OCI-M1 (cell line): ENCODE measurements at places on chromosomes 1 and 21.

- DNase-seq: no peak
These were observed 135.4 kb upstream of the SOD1 start for GRCh38 chr21:31524140-31524539.

GRCh38 chr1:33583567-33583966, 111.1 kb downstream of the ZSCAN20 start:
- DNase-seq: no peak

DNA sequence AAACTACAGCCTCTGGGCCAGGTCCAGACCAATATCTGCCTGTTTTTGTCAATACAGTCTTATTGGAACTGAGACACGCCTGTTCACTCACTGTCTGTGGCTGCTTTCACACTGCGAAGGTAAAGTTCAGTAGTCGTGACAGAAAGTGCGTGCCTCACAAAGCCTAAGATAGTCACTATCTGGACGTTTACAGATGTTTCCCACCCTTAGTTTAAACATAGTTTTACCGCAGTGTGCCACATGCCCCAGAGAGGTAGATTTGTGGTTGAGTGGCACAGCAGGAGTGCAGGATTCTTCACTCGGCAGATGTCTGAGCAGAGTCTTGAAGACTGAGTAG, 61.9 kb downstream of the NFASC start:
- no peak for DNase-seq

GRCh38 chr1:206117151-206117948, at the start of gene AVPR1B:
AVPR1B (minus strand) TSS chr1:206117388; CDS start chr1:206116890, 498 bp downstream.
- no peak for DNase-seq

DNA sequence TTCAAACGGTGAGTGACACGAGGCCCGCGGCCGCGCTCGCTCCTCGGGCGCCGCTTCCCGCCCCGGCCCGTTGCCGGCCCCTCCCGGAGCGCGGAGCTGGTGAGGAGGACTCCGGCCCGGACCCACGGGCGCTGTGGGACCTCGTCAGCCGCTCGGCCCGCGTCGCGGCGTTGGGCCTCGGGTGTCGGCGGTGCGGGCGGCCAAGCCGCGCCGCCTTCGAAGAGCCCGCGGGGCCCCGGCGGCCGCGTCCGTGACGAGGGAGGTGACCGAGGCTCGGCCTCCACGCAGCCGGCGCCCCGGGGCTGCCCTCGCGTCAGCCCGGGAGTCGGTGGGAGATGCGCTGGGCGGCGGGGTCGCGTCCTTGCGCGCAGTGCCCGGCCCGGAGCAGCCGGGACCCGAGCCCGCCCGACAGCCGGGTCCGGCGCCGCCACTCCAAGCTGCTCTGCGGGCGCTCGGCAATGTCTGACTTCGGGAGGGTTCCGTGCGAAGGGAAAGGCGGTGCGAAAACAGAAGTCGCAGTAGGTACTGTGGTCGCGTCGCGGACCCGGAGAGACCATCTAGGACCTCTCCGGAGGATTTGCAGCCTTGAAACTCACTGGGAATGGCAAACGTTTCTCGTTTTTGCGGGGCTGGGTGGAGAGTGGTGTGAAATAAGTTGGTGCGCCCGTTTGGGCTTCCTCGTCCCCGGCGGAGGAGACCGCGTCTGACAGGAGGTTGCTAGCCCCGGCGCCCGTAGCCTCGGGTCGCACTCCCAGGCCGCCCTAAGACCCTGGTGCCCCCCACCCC, 829 bp downstream of the SPEN start:
- peak; percentile 56 for DNase-seq

DNA sequence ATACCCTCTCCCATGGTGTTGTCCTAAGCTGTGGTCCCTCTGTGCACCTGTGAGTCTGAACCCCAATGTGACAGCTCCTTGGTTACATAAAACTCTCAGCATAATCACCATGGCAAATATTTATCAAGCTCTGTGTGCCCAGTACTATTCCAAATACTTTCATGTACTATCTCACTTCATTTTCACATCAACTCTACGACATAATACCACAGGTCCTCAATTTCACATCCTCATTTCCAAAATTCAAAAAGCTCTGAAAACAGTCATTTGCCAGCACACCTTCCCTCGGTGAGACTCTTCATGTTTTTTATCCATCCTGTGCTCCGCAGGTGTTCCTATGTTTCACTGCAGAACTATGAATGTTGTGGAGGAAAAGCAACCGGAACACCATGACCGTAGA, 12.4 kb upstream of the CREG1 start:
- no peak for DNase-seq

- DNase-seq: no peak
These were observed 10.6 kb downstream of the CNR2 start for GRCh38 chr1:23902321-23903278.

- peak; percentile 56 for DNase-seq
These were observed 25.8 kb downstream of the TP53BP2 start for GRCh38 chr1:223819730-223820514.

GRCh38 chr1:206709322-206709721, 24.6 kb downstream of the MAPKAPK2 start:
- DNase-seq: no peak

GRCh38 chr1:152501704-152502103, 8.9 kb upstream of the LCE5A start:
- DNase-seq: no peak

DNA sequence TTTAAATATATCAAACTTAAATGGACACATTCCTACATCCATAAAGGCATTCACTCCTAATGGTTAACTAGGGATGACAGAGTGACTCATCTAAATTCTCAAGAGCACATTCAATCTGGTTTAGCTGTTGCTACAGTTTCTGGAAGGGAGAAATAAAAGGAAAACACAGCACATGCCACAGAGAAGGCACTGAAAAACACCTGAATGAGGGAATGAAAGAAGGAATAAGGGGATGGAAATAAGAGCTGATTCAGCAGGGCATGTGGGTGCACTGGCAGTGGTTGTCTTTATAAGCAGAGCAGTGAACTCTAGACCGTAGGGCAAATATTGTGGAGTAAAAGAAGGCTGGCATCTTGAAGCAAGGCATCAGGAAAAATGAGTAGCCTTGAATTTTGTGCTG, 79.3 kb downstream of the LHX4 start:
- no peak for DNase-seq

- DNase-seq: peak; percentile 44
These were observed 8.7 kb downstream of the SH3BP5L start for GRCh38 chr1:248817065-248817464.

DNA sequence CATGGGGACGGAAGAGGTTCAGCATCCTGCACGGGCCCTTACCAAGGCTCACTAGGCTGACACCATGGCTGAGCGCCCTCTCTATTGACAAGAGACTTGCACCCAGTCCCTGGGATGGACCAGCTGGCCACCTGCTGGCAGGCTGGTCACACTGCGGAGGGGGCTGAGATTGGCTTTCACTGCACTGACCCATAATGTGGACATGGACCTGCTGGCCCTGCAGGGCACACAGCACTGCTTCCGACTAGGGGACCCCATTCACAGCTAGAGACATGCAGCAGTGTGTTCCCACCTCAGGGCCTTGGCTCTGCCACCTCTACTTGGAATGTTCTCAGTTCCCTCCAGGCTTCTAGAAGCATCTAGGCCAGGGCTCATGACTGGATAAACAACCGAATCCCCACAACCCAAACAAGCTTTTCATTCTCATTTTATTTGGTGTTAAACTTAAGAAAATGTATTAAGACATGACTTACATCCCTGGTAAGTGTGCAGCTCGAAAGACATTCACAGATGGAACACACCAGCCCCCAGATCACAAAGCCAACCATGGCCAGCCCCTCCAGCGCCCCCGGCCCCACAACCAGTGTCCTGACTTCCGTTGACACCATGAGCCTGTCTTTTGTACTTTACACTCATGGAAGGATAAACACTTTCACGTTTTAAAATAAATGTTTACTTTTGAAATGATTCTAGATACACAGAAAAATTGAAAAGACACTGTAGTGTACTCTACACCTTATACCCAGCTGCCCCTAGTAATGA, 9.3 kb upstream of the SRARP start:
- DNase-seq: peak; percentile 72

DNA sequence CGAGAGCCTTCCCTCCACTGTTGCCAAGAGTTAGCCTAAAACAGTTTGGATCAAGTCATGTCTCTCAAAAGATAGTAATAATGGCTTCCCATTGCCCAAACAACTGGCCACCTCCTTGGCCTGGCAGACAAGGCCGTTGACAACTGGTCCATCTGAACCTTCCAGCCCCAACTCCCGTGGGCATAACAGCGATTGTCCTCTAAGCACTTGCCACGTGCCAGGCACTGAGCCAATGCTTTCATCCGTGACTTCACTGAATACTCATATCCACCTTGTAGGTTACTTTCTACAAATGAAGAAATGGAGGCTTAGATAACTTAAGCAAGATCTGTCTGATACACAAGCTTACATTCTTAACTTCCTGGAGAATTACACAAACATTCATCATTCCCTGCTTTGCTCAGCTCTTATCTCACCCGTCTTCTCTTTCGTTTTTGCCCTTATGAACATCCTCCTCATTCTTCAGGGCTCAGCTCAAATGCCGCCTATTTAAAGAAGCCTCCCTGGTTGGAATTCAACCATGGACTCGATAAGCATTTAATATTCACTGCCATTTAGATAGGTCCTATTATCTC, 106.4 kb downstream of the KCND3 start:
- peak; percentile 12 for DNase-seq

DNA sequence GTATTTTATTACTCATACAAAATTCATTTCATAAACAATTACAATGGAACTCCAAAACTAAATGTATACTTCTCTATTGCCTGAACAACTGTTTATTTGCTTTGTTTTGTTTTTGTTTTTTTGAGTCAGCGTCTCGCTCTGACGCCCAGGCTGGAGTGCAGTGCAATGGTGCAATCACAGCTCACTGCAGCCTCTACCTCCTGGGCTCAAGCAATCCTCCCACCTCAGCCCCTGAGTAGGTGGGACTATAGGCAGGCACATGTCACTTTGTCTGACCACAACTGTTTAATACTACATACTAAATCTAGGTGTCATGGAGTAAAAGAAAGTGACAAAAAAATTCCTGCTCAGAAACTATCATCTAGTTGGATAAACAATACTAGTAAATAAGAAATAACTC, 49.3 kb downstream of the RAB3GAP2 start:
- no peak for DNase-seq

- DNase-seq: no peak
These were observed 42.6 kb downstream of the CCDC18 start for GRCh38 chr1:93223023-93223675.

DNA sequence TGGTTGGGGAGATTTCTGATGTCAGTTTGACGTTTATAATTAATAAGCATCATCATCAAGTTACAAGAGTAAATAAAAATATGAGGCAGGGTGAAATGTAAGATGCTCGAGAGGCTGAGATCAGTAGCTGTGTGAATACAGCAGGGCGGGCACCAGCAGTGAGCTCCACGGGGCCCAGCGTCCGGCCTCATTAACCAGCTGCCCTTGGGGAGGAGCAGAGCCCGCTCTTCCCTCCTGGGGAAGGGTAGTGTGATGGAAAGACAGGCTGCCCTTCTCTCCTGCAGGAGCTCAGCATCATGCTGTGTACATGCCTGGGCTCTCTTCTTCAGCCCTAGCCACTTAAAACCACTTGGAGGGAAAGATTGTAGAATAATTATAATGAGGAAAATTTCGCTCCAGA, 23.4 kb downstream of the PDE9A start:
- DNase-seq: no peak

DNA sequence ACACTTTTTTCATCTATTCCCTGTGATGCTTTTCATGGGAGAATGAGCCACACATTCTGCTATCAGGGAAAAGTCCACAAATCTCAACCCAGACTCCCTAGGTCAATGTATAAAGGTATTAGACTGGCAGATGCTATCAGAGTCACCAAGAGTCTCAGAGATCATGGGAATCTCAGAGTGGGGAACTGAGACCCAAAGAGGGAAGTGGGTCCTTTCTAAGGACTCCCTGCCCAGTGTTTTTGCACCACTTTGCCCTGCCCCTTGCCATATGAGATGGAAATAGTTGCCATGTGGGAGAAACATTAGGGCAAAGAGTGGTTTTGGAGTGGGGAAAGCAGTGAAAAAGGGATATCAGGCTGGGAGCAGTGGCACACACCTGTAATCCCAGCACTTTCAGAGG, 19.1 kb upstream of the AZIN2 start:
- DNase-seq: no peak

DNA sequence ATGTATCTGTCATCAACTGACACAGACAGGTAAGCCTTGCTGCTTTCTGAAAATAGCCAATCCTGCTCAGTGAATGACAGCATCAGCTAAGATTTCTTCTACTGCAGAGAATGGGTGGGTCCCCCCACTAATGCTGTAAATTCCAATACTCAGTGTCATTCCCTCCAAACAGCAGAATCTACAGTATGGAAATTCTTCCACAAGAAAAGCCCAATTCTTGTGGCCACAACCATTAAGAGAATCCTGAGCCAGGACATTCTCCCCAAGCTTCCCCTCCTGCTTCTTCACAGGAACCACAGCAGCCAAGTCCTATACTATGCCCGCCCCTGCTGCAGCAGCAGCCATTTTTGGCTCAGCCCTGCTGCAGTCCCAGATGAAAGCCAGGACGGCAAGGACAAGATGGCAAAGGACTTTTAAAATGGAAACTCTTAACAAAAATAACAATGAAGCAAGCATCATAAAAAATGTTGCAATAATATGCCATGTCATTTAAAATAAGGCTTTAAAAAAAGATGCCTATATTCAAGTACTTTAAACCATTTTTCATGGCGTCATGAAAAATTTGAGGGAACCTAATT, 26.8 kb downstream of the EIF4G3 start:
- DNase-seq: no peak

GRCh38 chr1:222263791-222264190, 284.1 kb downstream of the HHIPL2 start:
- peak; percentile 18 for DNase-seq

DNA sequence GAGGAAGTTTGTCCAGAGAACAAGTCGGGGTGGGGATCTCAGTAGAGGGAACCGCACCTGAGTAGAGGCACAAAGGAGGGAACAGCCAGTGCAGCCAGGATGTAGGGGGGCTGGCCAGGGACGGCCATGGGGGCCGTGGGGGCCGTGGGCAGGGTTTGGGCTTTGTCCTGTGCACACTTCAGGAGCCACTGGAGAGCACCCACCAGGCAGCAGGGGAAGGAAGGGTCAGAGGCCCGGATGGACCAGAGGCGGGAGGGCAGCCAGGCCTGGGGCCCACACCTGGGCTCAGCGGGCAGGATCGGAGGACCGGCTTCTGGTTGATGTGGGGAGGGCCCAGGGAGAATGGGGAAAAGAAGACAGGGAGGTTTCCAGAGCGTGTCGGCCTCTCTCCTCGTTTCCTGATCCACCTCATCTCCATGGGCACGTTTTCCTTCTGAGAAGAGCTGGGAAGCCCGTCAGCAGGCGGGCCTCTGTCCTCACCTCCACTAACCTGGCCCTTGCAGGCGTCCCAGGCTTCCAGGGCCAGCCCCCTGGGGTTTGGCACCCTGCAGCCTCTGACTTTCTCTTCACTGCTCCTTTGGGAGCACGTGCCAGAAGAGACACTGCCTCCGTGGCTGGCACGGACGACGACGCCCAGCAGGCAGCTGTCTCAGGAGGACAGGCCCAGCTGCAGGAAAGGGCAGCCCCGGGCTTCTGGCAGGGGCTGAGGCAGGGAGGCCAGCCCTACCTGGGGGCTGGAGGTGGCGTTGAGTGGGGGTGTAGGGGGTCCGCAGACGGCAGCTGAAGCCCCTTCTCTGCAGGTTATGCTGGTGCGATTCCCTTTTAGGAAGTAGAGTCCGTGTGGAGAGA, 16.8 kb upstream of the PDXK start:
- DNase-seq: no peak
